SJSA1 (cell line): ENCODE measurements at places on chromosomes 1 and 21.

GRCh38 chr21:26652854-26653253 is 79.8 kb upstream of the CYYR1 start:
- no peak for DNase-seq

DNA sequence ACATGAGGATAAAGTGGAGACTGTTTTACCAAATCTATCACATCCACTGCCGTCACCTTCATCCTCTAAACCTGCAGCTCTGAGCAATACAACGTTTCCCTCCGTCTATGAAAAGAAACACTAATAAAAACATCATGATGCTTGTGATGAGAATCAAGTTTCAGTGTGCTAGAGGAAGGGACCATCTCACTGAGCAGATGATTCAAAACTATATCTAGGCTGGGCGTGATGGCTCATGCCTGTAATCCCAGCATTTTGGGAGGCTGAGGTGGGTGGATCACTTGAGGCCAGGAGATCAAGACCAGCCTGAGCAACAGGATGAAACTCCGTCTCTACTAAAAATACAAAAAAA is 14.7 kb upstream of the MYOM3 start:
- no peak for DNase-seq

- no peak for DNase-seq
Measured at GRCh38 chr1:224212618-224213061, 29.6 kb downstream of the DEGS1 start.

GRCh38 chr1:19644681-19645410 is 735 bp downstream of the NBL1 start:
- DNase-seq, result no peak

DNA sequence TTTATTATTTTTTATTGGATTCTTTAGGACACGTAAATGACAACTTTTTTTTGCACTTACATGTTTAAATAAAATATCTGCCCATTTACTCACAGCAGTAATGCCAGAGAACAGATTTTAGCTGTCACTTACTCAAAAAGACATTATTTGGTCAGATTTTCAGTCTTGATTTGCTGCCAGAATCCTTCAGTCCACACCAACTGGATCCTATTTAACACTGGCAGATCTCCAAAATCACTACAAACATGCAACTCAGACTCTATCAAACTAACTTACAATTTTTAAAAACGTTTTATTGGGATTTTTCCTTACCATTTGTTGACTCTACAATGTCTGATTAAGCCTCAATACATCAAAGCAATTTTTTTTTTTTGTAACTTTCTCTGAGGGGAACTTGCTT is 11.1 kb downstream of the ATP6V1G3 start:
- DNase-seq, result no peak

DNA sequence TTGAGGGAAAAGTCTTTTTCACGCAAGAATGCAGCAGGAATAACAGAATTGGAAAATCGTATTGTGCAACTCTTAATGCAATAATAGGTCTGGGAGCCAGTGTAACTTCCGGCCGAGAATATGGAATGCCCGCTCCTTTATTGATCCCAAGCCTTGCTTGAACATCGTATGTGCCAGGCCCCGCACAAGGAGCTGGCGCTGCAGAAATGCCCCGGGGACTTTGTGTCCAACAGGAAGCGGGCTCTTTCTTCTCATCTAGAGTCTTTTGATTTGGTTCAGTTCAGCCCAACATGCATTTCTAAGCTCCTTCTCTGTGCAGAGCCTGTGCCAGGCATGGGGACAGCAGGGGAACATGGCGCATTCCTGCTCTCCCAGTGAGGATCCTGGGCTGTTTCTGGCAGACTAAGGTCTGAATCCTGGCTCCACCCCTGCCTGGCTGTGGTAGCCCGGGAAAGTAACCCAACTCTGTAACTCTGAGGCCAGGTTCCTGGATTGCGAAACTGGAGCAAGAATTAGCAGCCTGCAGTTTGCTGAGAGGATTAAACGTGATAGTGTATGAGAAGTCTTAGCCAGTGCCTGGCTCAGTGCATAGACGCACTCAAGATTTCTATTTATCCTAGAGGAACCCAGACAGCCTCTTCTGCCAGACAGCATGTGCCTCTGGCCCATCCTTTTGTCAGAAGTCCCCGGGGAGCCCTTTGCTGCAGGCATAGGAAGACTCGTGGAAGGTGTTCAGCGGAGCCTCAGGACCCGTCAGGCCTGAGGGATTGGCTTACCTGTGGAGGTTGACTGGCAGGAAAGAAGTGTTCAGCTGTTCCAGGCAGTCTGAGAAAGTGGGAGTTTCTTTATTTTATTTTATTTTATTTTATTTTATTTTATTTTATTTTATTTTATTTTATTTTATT is 987 bp upstream of the CDCP2 start:
- DNase-seq, result no peak

DNA sequence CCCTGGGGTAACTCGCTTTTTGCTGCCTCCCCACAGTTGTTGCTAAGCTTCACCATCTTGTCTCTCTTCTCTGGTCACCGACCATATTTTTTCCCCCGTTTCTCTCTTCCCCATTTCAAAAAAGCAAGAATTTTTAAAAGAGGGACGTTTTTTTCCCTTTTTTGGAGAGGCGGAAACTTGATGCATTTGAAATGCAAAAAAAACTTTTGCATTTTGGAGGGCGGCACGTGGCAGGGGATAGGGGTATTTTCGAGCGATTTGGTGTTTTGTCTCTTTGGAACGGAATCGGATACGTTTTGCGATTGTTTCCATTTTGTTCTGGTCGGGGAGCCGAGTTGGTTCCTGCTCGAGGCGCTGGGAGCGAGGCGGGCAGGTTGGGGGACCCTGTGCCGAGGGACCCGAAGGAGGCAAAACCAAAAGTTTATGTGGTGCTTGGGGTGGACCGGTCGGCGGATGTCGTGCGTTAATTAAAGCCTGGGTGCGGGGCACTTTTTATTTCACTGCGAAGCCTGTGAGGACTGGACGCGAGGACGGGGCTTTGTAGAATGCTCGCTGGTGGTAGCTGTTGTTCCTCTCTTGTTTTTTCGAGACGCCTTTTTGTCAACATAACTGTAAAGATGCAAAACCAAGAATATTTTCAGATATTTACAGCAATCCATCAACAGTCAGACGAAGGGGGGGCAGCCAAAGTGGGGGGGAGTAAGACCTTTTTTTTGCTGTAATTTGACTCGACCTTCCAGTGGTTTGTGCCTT is 884 bp downstream of the H3-3A start:
- DNase-seq, result peak; percentile 50

DNA sequence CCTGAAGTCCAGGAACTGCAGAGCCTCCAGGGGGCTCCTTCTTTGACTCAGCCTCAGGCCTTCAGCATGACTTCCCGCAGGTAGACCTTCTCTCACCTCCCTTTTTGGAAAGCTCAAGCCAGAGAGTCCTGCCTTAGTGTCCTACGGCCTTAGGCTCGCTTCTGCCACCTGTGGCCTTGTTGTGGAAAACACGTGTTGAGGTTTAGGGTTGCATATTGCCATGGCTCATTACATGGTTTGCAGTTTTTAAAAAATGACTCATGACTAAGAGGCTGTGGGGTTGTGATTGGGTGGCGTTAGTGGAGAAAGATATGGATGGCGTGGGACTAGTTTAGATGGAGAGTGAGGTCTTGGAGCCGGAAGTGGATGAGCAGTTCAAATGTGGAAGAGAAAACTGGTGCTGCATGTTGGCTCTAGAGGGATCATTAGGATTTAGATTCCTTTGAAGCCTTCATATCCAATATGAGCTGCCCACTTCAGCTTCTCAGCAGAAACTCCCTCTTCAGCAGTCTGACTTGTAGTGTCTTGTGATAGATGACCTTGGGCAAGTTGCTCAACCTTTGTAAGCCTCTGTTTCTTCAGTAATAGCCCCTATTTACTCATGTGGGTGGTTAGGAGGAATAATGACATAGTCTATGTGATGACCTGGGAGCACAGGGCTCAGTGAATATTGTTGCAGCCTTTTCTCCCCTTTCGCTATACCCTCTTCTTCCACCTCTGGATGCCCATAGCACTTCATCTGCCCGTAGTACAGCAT is 6.5 kb upstream of the FGGY start:
- peak; percentile 16 for DNase-seq

DNA sequence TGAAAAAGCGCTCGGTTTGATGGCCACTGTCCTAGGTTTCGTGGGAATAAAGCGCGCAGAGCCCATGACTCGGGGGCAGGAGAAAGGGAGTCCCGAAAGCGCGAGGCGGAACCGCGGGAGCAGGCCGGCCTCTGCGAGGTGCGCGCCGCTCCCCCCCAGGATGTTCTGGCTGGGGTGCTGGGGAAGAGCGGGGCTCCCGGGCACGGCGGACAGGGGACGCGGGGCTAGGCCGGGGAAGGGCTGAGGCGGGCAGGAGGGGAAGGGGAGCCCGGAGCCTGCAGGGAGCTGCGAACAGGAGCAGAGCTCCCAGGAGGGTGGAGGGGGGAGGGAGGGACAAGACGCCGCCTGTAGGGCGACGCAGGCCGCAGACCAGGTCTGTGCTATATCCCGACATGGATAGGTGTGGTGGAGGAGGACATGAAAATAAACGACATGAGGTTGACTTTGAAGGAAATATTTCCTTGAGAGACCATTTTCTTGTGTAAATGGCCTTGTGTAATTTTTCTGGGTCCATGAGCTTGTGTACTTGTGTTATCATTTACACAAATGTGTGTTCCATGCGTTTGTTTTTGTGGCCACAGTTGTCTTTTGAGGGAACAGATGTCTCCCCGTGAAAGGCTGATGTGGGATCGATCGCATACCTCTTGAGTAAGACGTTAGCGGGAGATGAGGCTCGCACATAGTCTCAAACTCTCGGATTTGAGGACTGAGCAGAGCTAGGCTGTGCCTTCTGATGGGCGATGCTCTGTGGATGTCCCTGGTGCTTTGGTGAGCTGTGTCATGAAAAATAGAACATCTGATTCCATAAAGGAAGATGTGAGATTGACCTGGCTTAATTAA is 1.3 kb downstream of the PCNT start:
- peak; percentile 67 for DNase-seq

GRCh38 chr1:192284927-192285326 is 31.9 kb upstream of the RGS21 start:
- no peak for DNase-seq

GRCh38 chr1:223731133-223731770 is 18.9 kb downstream of the CAPN2 start:
- DNase-seq, result no peak

DNA sequence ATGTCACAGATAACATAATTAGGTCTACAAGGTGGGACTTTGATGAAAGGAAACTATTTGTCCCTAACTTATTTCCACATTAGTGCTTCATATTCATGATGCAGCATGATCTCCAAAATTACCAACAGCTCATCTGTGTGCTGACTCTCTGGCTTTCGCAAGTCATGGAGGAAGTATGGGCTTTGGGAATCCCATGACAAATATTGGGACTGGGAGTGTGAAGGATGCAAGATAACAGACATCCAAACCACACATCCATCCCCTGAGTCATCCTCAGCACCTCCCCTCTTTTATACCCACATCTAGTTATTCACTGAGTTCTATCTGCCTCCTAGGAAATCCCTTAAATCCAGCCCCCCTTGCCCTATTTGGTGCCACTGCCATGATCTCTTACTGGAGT is 102.8 kb upstream of the COL24A1 start:
- no peak for DNase-seq
